ENCODE measurements at places on chromosomes 1 and 21.

DNA sequence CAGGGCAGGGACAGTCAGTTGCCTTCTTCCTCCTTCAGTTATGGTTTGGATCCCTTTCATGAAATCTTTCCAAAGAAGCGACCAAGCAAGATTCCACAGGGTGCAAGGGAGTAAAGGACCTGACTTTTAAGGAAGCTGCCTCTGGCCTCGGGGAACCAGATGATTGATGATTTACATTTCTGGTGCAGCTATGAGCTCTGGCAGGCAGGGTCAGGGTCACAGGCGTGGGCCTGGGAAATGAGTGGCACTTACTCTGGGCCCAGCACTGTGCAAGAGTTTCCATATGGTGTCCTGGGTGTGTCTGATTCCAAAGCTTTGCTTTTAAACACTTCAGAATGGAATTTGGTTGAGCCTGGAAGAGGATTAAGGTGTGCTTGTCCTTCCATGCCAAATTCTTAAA lies 7.2 kb upstream of the CRABP2 start:
- DNase-seq: no peak

DNA sequence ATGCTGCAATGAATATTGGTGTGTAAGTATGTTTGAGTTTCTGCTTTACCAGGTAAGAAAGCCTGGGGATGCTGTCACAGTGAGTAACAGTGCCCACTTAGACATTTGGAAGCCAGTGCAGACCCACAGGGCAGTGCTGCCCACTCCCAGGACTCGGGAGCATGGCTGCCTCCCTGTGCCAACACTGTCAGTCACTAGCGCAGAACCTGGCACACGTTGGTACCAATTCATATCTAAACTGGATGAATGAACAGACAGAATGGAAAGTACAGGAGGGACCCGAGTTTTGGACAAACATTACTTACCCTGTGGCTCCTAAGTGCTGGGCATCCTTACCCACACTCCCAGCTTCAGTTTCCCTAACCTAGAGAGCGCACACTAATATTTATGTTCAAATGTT lies 1.6 kb upstream of the EVA1C start:
- no peak for DNase-seq

DNA sequence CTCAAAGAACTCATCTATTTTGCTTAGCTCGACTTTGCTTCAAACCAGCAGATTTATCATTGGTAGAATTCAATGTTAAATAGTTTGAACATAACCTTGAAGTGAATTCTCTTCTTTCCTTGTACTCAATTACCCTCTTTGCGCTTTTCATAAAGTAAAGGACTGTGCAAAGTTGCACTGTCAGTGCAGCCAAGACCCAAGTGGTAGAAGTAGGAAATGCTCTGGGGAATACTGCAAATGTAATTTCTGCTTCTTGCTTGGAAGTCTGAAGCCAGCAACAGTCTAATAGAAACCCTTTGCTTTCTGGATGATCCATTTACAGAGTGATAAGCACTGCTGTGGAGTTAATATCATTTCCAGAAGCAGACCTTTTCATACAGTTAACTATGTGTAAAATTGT lies 936.7 kb upstream of the TMPRSS15 start:
- no peak for DNase-seq

- DNase-seq: no peak
Measured at GRCh38 chr1:244063498-244063897, 12.4 kb downstream of the ZBTB18 start.

DNA sequence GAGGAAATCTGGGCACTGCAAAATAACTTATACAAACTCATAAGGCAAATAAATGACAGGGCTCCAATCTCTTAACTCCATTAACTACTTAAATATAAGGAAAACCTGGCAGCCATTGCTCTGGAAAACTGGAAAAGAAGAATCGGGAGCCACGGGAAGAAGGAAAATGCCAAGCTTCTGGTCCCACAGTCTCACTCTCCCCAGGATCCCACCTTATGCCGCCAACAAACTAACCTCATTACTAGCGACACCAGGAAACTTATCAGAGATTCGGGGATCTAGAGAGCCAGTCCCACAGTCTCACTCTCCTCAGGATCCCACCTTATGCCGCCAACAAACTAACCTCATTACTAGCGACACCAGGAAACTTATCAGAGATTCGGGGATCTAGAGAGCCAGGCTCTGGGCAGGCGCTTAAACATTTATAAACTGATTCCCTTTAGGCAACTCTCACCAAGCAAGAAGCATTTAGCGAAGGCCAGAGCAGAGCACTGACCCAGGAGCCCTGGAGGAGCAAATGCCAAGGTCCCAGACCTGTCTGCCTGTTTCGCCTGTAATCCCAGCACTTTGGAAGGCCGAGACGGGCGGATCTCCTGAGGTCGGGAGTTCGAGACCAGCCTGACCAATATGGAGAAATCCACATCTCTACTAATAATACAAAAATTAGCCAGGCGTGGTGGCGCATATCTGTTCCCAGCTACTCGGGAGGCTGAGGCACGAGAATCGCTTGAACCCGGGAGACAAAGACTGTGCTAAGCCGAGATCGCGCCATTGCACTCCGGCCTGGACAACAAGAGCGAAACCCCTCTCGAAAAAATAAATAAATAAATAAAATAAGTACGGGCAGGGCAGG lies 720 bp downstream of the PSMB2 start:
- no peak for DNase-seq

- DNase-seq: peak; percentile 26
Measured at GRCh38 chr1:238223076-238223640, 332.4 kb upstream of the ZP4 start.

GRCh38 chr1:112358061-112358770 lies 37.8 kb upstream of the CTTNBP2NL start:
- DNase-seq: no peak

- no peak for DNase-seq
Measured at GRCh38 chr1:247366926-247367645, 35.4 kb upstream of the ZNF496 start.

GRCh38 chr21:35651196-35651595 lies 409.1 kb downstream of the SETD4 start:
- no peak for DNase-seq

DNA sequence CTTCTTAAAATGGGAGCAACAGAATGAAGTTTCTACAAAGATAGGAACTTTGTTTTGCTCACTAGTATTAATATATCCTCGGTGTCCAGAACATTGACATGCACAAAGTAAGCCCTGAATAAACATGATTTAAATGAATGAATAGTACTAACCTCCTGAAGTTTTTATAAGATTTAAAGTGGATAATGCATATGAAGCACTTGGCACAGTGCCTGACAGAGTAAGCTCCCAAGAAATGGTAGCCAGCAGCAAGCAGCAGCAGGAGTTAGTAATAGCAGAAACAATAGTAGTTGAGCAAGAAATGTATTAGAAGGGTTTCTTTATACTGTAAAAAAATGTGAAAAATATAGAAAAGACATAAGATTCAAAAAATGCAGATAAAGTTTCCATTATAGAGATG lies 258.1 kb upstream of the C1orf87 start:
- no peak for DNase-seq

- DNase-seq: no peak
Measured at GRCh38 chr1:66276218-66276617, 257.7 kb upstream of the SGIP1 start.

DNA sequence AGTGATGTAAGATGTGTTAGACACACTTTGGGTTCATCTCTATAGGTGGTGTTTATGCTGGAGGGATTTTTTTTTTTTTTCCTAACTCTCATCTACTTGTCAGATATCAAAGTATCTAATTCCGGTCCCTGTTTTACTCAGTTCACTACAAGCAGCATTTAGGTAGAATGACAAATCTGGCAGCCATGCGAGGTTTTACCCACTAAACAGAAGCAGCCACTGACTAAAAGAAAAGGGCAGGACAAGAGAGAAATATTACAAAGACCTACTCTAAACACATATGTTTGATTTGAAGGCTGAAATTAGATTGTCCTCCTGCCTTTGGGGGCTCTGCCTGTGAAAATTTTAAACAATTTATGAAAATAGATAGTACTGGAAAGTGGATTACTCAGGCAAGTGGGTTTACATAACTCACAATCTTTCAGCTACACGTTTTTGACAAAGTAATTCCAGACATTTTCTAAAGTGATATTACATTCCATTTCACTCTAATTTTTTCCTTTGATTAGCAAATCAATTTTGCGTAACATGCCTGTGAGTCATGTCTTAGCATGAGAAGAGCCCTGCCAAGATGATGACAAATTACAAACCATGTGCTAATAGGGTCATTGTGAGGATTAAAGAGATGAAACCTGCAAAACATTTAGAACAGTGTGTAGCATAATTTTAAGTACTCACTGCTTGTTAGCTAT lies 172.6 kb downstream of the PLA2G4A start:
- DNase-seq: peak; percentile 63

DNA sequence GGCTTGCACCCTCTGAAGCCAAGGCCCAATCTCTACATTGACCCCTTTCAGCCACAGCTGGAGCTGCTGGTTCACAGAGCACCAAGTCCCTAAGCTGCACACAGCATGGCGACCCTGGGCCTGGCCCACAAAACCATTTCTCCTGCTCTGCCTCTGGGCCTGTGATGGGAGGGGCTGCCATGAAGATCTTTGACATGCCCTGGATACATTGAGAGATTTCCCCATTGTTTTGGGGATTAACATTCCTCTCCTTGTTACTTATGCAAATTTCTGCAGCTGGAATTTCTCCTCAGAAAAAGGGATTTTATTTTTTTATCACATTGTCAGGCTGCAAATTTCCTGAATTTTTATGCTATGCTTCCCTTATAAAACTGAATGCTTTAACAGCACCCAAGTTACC lies 235.8 kb downstream of the COL11A1 start:
- no peak for DNase-seq

DNA sequence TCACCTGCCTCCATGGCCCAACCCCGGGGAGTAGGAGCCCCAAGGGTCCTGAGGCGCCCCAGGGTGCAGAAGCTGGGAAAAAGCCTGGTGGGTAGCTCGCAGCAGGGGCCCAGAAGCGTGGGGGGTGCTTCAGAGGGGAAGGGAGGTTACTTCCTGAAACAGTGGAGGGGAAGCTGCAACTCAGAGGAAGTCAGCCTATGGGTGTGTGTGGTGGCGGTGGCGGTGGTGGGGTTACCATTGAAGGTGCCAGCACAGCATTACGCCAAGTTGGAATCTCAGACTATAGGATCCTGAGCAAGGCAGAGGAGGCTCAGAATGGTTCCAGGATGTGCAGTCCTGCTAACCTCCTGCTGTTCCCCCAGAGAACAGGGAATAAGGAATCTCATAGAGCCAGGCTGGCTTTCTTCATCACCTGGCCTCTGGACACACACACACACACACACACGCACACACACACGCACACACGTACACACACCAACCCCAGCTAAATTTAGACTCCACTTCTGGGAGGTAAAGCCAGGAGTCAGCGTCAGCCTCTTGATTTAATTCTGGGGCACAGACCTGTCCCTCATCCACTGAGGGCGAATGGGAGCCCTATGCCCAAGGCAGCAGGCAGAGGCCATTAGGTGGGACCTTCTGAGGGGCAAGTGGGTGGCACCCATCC lies 1.3 kb downstream of the DENND4B start:
- DNase-seq: no peak

DNA sequence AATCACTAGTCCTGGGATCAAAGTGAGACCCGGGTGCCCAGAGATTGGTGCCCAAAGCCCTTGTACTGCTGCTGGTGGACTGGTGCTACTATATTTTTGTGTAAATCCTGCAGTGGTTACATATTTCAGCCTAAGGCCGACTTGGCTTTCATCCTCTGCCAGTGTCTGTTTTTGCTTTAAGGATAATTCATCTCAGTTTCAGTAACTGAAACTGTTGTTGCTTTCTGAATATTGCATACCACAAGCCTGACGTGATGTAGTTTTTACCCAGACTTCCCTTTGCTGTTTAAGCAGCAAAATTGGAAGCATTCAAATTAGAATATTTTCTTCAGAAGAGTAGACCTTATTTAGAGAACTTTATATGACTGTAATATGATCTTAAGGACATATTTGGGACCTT lies 341.8 kb downstream of the RYR2 start:
- DNase-seq: no peak

- DNase-seq: no peak
Measured at GRCh38 chr1:153370146-153370545, 5.3 kb downstream of the S100A12 start.

GRCh38 chr1:22341791-22342605 lies 109.7 kb upstream of the ZBTB40 start:
- DNase-seq: no peak

GRCh38 chr1:200038981-200039848 lies 11.7 kb downstream of the NR5A2 start:
- no peak for DNase-seq

DNA sequence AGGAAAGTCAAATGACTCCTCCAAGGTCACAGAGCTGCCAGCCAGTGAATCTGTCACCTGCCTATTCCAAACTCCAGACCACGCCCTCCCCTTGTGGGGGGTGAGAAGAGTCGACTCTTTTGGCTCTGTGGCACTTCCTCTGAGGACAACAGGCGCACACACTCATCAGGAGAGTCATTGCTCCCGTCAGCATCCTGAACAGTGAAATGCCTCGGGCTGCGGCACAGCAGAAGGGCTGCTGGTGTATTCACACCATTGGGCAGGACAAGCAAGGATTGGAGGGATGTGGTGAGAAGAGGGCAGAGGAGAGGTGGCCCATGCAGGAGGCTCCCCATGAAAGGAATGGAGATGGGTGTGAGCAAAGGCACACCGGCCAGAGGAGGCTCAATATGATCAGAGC lies 239.0 kb downstream of the TOMM20 start:
- DNase-seq: no peak

DNA sequence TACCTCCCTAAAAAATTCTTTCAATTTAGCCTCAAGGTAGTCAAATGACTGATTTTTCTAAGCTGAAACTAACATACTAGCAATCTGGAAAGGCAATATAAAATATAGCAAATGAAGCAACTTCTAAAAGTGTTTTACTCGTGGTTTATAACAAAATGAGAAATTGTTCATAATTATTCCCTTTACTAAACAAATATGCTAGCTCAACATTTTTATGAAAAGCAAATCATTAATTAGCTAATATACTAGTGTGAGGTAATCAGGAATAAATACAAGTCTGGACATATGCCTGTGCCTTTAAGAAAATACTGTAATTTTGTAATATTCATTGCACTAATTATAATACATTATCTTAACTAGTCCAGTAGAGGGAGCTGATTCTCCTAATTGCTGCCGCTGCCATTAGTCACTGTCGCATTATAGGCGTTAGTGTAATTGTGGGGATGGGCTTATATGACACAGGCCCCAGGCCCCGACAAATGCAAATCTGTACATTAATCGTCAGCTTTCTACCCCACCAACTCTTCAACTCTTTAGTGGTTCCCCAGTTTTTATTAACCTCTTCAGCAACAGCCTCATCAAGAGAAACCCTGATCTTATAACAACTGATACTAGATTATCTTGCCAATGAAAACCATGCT lies 160.9 kb downstream of the GABPA start:
- no peak for DNase-seq

GRCh38 chr1:215251428-215251827 lies 168.9 kb downstream of the KCNK2 start:
- no peak for DNase-seq

Data from HS-27A (cell line).